ENCODE measurements at places on chromosomes 13 and 19.
A peak's percentile ranks its signal among the peaks of the same experiment; 100 is the strongest.

GRCh38 chr19:40398417-40399131, 8.6 kb upstream of the HIPK4 start:
- DNase-seq = peak; percentile 71

DNA sequence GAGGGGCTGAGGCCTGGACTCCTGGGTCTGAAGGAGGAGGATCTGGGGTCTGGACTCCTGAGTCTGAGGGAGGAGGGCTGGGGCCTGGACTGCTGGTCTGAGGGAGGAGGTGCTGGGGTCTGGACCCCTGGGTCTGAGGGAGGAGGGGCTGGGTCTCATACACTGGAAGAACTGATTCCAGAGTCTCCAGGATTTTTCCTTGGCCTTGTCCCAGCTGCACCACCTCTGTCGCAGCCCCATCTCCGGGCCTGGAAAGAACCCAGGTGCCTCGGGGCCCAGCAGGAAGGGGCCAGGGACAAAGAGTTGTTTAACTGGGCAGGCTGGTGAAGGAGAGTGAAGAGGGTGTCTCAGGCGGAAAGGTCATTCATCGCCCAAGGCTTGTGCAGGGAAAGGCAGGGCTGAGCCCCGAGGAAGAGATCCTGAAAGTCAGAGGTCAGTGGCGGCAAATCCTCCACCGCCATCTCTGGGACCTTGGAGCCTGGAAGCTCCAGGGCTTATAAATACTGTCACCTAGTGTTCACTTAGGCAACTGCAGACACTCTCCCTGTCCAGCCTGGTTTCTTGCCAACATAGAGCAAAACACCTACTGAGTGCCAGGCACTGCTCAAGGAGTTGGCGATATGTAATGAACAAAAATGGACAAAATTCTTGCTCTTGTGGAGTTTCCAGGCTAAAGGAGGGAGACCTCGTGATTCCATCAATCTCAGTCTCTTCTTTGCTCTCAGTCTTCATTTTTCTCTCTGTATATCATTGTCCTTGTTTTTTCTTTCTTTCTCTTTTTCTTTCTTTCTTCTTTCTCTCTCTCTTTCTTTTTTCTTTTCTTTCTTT, 4.4 kb upstream of the KCNN4 start:
- peak; percentile 77 for DNase-seq

- DNase-seq = no peak
Observed at GRCh38 chr19:13020002-13020414, 24.7 kb downstream of the NFIX start.

DNA sequence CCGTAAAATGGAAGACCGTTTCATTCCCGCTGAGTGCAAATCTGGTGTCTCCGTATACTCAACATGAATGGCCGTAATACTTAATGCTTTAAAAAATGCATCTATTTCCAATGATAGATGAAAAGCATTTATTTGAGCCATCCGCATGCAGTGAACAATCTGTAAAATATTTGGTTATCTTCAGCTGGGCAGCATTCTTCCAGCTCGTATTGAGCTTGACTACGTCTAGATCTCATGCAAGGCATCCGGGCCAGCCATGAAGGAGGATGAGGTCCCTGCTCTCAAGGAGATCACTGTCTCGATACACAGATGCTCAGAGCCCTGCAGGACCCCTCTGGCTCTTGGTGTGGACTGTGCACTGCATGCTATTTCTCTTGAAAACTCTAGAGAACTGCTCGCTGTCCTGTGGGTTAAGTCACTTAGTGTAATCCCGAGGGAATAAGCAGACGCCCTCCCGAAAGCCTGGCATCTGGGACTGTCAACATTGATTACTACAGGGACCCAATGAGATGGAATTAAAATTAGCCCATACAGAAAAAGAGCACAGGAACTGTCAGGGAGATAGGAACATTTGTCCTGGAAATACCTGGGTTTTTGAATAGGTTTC, 112.4 kb upstream of the RNF113B start:
- DNase-seq = no peak

DNA sequence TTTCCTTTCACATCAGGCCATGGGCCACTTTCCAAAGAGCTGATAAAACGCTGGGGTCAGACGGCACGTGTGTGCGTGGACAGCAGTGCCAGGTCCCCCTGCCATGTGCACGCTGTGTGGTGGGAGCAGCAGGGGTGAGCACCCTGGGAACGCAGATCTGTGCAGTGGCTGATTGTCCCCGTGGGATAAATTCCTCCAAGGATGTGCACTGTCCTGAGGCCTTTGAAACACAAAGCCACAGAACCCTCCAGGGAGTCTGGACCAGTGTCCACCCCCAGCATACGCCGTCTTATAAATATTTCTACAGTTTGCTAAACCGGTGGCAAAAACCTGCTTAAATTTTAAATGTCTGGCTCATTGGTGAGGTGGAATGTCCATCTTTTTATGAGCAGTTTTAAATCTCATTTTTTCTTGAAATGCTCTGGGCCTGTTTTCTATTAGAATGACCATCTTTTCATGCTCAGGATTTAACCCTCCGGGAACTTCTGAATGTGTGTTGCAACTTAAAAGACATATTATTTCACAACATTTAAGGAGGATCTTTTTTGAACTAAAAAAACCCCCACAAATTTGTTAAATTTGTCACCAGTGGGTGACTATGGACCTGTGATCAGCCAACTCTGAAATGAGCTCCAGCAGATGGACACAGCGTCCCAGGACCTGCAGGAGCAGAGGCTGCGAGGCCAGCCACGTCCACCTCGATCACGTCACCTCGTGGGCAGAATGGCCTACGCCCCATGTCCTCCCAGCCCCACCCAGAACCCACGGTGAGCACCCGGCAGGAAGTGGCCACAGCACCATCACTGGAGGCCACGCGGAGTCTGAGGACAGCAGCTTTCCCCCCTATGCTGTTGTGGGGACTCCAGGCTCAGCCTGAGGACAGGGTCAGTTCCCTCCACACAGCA, 68.6 kb downstream of the RASA3 start:
- DNase-seq = no peak

GRCh38 chr13:63120883-63121282, 1705.2 kb upstream of the PCDH20 start:
- DNase-seq = no peak

- no peak for DNase-seq
Observed at GRCh38 chr13:107678075-107678689, 537.2 kb downstream of the LIG4 start.

DNA sequence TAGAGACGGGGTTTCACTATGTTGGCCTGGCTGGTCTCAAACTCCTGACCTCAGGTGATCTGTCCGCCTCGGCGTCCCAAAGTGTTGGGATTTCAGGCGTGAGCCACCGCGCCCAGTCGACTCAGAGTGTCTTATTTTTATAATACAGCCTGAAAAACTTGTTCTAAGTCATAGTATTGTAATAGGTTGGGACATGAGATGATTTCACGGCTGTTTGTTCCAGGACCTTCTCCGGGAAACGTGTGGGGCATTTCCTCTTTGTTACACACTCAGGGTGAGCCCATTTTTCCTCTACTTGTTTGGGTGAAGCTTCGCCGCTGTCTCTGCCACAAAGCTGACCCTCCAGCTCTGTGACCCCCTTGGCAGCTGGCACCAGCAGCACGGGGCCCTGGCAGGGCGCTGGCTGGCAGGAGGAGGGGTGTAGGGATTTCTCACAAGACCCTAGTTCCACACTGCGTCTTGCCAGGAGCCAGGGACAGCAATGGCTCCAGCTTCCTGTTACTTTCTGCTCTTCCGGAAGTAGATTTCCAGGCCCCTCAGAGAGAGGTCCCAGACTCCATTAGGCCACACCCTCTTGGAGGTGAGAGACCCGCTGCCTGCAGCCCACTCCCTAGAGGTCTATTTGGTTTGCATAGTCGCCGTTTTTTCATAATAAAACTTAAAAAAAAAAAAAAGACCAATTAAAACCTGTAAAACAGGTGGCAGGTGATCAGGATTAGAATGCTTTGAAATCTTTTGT, 15.6 kb downstream of the FGF21 start:
- no peak for DNase-seq

DNA sequence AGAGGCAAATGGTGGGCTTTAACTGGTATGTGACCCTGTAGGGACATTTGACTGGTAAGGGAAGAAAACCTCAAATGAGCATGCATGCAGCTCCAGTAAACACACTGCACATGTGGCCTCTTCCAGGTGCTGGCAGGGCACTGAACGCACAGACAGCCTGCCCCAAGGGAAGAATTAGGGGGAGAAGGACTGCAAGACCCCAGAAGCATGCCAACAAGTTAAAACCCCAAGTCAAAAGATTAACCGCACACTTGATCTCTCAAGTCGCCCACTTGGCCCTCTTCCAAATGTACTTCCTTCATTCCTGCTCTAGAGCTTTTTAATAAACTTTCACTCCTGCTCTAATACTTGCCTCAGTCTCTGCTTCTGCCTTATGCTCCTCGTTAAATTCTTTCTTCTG, 46.9 kb upstream of the SLITRK1 start:
- DNase-seq = no peak

GRCh38 chr19:718991-719512, 10.3 kb downstream of the PALM start:
- no peak for DNase-seq

DNA sequence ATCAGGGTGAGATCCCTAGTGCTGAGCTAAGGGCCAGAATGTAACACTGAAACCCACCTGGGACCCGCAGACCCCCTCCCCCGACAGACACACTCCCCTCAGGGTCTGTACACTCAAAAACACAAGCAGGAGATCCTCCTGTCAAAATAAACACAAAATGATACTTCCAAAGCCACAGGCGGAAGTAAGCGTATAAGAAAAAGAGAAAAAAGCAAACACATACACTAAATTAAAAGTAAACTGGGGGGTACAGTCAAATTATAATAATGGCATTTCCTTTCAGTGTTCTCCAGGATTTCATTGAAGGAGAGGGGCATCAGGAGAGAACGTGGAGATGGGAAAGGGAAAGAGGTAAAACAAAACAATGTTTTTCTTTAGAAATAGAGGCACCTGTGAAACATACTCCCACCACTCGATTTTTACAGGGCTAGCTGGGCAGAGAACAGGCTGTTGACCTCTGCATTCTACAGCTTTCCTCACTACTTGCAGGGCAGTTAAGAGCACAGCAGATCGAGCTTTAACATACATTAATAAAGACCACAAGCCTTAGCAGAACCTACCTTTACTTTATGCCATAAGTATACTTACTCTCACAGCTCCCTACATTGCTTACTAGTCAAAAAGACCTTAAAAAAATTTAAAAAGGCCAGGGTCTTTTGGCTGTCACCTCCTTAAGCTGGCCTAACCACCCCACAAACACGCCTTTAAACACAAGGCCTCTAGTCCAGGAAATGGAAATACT, 5.3 kb downstream of the ZIC5 start:
- peak; percentile 9 for DNase-seq

DNA sequence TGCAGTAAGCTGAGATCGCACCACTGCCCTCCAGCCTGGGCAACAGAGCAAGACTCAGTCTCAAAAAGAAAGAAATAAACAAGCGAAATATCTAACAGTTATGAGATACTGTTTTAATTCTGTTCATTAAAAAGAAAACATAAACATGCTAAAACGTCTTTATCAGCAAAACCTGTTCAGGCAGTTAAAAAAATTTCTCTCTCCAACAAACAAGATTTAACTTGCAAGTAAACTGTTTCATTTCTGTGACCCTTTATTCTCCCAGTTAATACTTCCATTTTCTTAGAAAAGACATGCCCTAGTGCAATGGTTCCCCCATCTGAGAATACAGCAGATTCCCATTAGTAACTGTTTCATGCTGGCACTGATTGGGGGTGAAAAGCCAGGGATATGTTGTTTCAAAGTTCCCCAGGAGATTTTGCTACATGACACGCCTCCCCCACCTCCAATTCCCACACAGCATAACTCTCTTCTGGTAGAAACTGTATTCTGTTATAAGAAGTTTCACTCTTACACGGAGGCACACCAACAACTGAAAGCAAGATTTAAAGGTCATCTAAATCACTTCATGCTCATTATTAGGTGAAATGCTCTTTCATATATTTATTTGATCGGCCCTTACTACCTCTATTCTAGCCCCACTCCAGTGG, 24.4 kb downstream of the ELF1 start:
- no peak for DNase-seq

DNA sequence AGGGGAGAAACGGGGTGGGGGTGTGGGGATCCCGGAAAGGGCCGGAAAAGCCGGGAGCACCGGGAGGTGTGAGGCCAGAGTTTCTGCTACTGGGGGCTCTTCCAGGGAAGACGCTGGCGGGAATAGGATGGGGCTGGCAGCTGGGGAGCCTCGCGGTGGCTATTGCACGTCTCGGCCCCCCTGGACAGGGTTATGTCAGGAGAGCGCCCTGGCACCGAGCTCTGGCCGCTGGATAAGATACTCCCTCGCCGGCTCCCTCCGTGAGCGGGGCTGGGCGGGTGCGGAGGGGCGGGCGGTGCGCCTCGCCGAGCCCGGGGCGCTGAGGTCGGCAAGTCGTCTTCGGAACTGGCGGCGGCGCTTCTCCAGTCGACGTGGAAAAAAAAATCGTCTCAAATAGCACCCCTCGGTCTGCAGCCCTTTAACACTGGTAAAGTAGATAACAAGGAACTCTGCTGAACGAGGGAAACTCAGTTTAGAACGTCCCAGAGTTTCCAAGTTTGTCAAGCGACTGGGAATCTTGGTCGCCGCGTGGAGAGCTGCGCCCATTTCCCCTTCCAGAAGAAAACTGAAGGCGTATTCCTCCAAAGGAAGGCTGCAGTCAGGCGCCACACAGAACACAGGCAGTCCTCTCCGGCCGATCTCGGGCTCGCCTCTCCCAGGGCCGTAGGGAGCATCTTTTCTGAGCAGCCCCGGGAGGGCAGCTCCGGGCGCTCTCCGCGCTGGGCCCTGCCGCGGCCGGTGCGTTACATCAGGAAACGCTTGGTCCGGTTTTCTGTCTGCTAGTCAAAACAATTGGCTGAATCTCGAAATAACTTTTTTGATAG, 115.1 kb downstream of the KCNRG start:
- DNase-seq = peak; percentile 67

DNA sequence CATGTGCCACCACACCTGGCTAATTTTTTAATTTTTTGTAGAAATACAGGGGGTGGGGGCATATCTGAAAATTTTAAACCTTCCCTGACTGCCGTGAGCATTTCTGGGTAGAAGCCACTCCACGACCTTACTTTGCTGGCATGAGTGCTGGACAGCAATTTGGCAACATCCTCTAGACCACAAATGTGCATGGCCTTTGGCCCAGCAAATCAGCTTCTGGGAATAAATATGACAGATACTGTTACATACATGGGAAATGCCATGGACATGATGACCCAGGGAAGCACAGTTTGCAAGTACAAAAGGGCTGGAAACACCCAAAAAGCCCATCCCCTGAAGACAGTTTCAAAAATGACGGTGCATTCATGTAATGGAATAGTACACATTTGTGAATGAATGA, 3.2 kb upstream of the PVR start:
- no peak for DNase-seq

- no peak for DNase-seq
Observed at GRCh38 chr19:44371815-44372480, 15.5 kb upstream of the ZNF112 start.

GRCh38 chr13:101412076-101412475, 4.2 kb downstream of the NALCN start:
- no peak for DNase-seq

GRCh38 chr19:364496-365287, 20.1 kb upstream of the MIER2 start:
- no peak for DNase-seq

- DNase-seq = no peak
Observed at GRCh38 chr19:43618921-43619261, 538 bp downstream of the ZNF428 start.

- DNase-seq = no peak
Observed at GRCh38 chr19:2574971-2575630, 99.2 kb downstream of the GADD45B start.

Data from activated CD8-positive, alpha-beta memory T cell treated with anti-CD3 and anti-CD28 coated beads for 24 hours (primary cell).